ENCODE measurements at places on chromosomes 1 and 21.

DNA sequence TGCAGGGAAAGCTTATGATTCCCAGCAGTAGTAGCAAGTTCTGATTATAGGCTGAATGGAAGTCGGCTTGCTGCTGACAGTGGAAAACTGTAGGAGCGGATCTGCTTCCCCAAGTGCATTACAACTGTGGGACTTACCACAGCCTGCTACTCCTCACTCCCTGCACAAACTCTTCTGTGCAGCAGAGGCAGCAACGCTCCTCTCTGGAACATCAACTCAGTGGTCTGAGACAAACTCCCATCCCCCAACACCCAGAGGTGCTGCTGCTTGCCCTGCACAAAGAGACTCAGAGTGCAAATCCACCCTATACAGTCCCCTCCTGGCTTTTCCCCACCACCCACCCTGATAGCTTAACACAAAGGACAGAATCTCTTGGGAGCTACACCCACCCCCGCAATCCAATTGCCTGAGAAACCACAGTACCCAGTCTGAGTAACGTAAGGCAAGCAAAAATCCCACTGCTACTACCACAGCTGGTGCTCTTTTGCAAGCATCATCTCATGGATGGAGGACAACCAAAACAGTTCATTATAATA, 1455.2 kb downstream of the AMY1C start:
- no peak for DNase-seq

GRCh38 chr1:179925922-179926849, 28.4 kb upstream of the CEP350 start:
- DNase-seq = no peak

GRCh38 chr1:165468253-165468652, 23.3 kb upstream of the RXRG start:
- DNase-seq = no peak

- DNase-seq = no peak
These were observed 24.6 kb upstream of the TRABD2B start for GRCh38 chr1:48021792-48022191.

- no peak for DNase-seq
These were observed 46.1 kb downstream of the ACKR1 start for GRCh38 chr1:159250638-159251216.

DNA sequence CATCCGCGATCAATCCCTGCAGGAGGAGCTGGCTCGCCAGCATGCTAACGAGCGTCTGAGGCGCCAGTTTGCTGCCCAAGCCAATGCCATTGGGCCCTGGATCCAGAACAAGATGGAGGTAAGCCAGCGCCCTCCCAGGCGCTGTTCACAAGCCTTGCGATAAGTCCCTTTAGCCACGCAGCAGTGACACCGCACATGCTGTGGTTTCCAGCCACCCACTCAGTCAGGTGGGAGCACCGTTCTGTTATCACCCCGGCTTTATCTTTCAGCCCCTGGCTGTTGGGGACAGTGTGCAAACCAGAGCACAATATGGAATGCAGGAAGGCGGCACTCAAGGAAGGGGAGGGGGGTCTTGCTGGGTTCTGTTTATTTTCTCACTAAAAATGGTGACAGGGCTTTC, 41.1 kb upstream of the MTR start:
- no peak for DNase-seq

DNA sequence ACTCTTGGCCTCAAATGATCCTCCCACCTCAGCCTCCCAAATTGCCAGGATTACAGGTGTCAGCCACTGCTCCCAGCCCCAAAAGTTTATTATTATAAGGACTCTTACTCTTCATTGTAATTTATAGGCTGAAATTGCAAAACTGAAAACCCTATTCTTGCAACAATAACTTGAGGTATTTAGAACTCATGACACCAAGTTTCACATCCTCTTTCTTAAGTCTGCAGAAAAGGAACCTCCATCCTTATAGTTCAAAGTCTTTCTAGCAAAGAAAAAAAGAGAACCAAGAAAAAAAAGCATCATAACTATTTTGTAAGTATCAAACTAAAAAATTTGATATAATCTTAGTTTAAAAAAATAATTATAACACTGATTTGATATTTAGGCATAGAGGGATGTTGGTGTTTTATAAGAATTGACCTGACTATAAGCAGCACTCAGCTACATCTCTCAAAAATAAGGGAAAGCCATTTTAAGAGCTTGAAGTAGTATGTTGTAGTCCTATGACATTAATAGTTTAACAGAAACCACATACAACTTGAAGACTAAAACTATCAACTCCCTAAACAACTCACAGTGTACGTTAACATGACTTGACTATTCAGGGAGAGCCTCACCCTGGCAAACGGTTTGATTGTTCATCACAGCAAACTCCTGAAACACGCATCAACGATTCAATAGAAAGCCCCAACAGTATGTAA, 122.4 kb downstream of the AKT3 start:
- no peak for DNase-seq

DNA sequence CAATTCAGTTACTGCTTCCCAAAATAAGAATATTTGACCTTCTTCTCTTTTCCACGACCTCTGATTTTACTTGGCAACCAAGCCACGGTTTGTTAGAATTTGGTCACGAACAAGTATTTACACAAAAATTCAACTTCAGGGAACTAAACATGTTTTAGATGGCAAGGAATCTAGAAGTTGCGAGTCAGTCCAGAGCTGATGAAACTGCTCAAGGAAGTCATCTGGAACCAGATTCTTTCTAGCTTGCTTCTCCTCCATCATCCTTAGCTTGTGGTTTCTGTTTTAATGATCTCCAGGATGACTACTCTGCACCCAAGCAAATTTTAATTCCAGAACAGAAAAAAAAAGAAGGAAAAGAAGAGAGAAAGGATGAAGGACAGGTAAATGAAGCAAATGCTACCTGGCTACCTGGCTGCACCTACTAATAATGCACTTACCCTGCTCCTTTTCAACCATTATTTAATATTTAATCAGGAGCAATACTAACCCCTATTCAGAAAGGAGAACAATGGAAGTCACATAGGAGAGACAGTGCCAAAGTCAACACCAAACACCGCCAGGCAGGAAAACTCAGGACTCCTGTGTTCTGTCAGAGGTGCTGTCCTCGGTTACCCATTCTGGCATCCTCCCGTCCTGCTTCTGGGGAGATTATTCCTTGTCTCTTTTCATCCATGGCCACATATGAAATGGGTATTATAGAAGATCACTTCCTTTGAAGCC, 54.2 kb upstream of the RGS7 start:
- no peak for DNase-seq

DNA sequence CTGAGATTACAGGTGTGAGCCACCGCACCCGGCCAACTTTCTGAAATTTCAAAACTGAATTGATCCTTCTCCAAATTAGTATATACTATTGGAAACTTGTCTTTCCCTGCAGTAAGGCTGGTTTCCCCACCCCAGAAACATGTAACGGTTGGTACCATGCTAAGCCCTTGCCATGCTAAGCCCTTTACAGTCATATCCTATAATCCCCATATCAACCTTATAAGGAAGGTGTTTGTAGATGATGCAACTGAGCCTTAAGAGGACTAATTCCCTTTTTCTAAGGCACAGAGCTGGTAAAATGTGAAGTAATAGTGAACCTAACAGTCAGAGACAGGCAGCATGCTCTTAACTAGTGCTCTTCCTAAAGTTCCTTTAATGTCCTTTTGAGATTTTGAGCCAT, 413.7 kb downstream of the DISC1 start:
- DNase-seq = no peak

DNA sequence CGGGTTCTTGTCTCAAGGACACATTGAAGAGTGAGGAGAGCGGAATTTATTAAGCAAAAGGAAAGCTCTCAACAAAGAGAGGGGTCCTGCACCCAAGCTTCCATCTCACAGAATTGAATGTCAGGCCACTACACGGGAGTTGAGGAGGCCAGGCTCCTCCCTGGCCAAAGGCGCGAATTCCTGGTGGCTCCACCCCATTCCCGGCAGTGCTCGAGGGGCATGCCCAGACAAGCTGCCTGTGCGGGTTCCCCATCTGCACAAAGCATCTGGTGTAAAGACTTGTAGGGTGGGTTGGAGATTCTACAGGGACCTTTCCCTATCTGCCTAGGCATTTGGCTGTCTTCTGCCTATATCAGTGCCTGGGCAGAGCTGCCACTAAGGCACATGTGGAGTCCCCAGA, 648.5 kb upstream of the PKN2 start:
- DNase-seq = no peak

- DNase-seq = no peak
These were observed 18.9 kb downstream of the GRIK1 start for GRCh38 chr21:29920938-29921337.

DNA sequence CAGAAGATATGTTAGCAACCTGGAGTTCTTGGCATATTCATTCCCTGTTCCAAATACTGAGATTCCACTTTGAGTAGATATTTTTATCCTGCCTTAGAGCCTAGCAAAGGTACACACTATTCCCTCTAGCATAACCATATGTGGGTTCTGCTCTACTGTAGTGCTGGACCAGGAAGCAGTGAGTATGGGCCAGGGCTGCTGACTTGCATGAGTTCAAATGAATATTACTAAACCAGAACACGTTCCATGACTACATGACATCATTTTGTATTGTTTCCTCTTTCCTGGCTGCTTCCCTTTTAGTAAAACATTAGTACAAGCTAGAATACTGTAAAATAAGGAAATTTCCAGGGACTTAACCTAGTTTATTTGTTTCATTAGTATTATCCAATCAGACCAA, 41.1 kb downstream of the TNFSF18 start:
- DNase-seq = no peak

- DNase-seq = no peak
These were observed 89.2 kb downstream of the NPHP4 start for GRCh38 chr1:5903031-5903430.

DNA sequence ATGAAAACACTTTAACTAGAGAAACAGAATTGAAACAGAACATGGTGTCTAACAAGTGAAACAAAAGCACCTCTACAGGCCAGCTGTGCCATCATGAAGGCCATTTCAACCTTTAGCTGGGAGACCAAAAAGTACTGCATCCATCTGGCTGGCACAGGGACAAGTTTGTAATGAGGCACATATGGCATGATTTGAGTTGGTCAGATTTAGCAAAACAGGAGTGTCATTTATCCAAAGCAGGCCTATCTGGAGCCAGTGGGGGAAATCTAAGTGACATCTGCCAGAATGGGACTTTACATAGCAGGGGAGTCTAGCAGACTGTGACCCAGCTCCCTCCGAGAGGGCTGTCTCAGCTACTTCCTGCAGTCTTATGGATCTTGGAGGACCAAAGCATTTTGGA, 51.9 kb downstream of the DNTTIP2 start:
- DNase-seq = no peak

DNA sequence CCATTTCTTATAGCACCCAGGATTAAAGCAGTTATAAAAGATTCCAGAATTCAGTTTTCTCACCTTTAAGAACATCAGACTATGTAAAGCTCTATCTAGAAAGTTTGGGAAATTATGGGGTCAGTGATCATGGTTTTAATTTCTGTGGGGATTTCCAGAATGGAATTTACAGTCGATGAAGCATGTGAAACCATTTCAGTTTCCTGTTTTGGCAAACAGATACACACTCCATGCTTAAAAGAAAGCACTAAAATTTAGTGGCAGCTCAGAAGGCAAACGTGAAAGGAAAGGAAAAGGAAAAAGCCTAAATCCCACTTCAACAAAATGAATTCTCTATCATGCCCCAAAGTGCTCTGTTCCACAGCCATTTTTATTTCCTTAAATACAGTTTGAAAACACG, 60.4 kb downstream of the FYB2 start:
- no peak for DNase-seq

GRCh38 chr21:31750843-31751242, 18.9 kb upstream of the SCAF4 start:
- DNase-seq = no peak

GRCh38 chr1:33085332-33085731, 4.4 kb downstream of the AZIN2 start:
- DNase-seq = no peak

GRCh38 chr21:41792711-41793110, 25.9 kb upstream of the RIPK4 start:
- DNase-seq = no peak

DNA sequence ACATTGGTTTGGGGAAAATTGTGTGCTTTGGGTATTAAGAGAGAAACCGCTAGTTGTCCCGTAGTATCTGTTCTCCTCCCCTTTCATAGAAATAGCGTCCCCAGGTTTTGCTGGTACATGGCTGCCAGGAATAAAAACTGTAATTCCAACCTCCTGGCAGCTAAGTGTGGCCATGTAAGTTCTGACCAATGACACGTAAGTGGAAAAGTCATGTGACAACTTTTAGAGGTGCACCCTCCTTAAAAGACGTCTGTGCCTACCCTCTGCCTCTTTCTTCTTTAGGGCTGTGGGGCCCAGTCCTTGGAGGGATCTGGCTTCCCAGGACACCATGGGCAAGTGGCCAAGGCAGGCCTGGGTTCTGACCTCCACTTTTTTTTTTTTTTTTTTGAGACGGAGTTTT, 59.3 kb downstream of the UMODL1 start:
- DNase-seq = no peak

DNA sequence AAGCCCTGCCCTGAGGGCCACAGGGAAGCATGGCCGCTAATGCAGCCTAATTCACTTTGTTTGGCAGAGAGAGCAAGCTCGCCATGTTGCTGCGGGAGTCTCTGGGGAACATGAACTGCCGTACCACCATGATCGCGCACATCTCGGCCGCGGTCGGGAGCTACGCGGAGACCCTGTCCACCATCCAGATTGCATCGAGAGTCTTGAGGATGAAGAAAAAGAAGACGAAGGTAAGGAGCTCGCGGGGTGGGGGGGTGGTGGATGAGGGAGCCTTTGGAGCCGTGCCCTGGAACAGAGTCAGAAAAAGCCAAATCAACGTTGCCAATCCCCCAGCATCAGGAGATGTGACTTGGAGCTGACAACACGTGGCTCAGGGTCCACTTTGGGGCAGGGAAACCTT, 529.4 kb downstream of the KIF26B start:
- no peak for DNase-seq

- no peak for DNase-seq
These were observed 43.2 kb downstream of the GJA5 start for GRCh38 chr1:147717051-147717705.

GRCh38 chr1:14332158-14332557, 266.3 kb upstream of the KAZN start:
- DNase-seq = peak; percentile 21

GRCh38 chr1:25107643-25108010, 124.7 kb downstream of the SYF2 start:
- no peak for DNase-seq

DNA sequence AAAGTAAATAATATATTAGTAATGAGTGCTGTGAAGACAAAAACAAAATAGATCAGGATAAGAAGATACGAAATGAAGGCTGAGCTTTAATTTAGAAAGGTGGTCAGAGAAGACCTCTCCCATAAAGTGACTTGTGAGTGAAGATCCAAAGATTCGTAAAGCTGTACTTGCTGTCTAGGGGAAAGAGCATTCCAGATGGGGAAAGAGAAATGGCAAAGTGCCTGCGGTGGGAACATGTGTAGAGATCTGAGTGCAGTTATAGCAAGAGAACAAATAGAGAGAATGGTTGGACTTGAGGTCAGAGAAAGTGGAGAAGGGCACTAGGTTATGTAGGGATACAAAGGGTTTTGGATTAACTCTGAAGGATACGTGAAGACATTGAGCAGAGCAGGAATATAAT, 60.6 kb downstream of the NUF2 start:
- DNase-seq = no peak

- no peak for DNase-seq
These were observed 2.4 kb downstream of the PPM1J start for GRCh38 chr1:112712701-112713128.

- DNase-seq = no peak
These were observed 356 bp downstream of the TSPAN1 start for GRCh38 chr1:46175243-46175642.
